Stimulated activated CD8-positive, alpha-beta memory T cell treated with anti-CD3 and anti-CD28 coated beads, Interleukin-2, amount 100 ng/mL, for 1 hour (primary cell): ENCODE measurements at places on chromosomes 3 and 15.

DNA sequence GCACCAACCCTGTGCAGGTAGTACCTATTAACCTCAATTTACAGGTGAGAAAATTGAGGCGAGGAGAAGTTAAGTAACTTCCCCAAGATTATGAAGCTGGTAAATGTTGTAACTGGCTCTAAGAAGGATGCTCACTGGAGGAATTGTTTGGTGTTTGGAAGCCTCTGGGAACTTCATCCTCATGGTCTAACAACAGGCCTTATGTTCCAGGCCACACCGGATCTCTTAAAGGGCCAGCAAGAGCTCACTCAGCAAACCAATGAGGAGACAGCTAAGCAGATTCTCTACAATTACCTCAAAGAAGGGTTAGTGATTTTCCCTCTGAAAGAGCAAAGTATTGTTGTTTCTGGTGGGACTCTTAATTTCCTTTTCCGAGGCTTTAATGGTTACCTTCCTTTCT is 63.9 kb downstream of the CGNL1 start:
- no peak for DNase-seq

- DNase-seq, result no peak
Observed at GRCh38 chr3:139465636-139466035, 10.7 kb downstream of the RBP2 start.

GRCh38 chr15:43219929-43220928 is 589 bp downstream of the EPB42 start:
- no peak for DNase-seq

GRCh38 chr3:149765762-149766334 is 13.6 kb upstream of the COMMD2 start:
- DNase-seq, result no peak

GRCh38 chr15:92714077-92714476 is 58.5 kb upstream of the FAM174B start:
- DNase-seq, result no peak

GRCh38 chr3:126985132-126985985 is 2.4 kb downstream of the PLXNA1 start:
- no peak for DNase-seq

- no peak for DNase-seq
Observed at GRCh38 chr3:53996141-53996874, 104.6 kb upstream of the SELENOK start.

GRCh38 chr3:55782807-55783206 is 295.7 kb upstream of the WNT5A start:
- DNase-seq, result no peak

GRCh38 chr3:73203101-73203500 is 141.6 kb downstream of the EBLN2 start:
- DNase-seq, result no peak

DNA sequence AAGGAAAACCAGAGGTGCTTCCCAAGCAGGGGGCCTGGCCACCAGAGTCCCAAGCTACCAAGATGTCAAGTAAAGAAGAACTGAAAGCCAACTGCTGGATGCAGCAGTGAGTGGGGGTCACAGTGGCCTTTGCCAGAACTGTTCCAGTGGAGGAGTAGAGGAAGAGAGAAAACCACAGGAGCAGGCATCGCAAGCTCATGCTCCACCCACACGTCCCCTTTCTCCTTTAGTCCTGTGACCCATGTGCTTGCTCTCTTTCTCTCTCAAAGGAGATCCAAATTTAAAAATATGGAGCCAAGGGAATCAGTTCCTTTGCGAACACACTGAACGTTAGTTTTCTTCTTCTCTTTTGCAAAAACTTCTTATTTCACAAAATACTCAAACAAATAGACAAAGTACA is 12.4 kb upstream of the ABHD2 start:
- DNase-seq, result no peak

DNA sequence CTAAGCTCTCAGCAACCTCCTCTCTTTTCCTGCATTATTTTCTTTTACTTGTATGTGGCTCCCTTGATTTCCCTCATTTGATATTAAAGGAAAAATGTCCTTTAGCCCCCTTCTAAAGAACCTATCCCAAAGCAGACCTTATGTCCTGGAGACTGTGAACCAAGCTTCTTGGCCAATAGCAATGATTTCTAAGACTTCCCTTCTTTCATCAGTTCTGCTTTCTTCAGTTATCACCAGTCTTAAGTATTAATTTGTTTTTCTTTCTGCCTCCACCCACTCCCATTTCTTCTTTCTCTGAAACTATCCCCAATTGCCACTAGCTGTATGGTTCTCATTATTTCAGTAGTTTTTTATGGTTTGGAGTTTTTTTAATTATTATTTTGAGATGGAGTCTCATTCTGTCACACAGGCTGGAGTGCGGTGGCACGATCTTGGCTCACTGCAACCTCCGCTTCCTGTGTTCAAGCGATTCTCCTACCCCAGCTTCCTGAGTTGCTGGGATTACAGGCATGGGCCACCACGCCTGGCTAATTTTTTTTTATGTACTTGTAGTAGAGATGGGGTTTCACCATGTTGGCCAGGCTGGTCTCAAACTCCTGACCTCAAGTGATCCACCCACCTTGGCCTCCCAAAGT is 12.1 kb downstream of the TMOD3 start:
- DNase-seq, result no peak

DNA sequence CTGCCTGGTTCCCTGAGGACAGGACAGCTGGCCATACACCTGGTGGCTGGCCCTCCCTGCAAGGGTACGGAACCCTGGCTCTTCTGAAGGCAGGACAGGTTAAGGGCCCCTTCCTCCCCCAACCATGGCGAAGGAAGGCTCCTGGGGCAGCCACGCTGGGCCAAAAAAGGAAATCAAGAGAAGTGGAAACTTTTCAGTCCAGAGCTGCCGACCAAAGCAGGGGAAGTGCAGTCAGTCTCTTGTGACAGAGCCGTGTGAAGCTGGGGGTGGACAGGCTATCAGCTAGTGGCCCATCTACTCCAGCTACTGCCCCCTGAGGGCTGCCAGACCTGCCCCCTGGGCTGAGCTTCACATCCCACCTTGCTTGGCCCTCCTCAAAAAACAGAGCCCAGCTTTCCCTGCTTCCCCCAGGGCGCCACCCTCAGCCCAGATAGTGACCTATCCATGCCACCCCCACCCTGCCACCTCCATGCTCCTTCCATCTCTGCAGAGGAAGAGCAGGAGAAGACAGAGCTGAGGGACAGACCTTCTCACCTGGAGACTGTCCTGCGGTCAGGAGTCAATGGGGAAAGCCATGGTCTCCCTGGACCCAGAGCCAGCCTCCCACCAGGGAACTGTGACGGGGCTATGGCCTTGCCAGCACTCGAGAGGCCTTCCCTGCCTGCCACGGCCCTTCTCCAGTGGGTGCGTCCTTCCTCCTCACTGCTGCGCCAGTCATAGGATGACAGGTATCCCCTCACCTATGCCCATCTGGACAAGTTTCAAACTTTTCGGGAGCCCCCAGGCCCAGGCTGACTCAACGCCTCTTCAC is 4.6 kb downstream of the SEMA7A start:
- no peak for DNase-seq

DNA sequence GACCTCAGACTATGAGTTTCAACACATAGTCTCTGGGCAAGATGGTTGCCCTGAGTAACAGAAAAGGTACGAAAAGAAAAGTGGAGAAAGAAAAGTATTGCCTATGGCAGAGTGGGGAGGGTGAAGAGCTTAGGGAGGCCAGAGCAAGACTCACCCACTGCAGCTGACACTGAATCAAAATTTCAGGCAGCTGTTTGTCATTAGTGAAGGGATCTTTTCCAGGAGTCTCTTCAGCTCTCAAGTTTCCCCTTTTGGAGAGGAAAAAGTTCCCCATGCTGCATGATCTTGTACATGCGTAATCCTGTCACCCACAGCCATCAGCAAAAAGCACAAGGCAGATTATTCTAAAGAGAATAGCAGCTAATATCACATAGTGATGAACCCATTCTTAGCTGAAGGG is 616.9 kb upstream of the GBE1 start:
- no peak for DNase-seq

DNA sequence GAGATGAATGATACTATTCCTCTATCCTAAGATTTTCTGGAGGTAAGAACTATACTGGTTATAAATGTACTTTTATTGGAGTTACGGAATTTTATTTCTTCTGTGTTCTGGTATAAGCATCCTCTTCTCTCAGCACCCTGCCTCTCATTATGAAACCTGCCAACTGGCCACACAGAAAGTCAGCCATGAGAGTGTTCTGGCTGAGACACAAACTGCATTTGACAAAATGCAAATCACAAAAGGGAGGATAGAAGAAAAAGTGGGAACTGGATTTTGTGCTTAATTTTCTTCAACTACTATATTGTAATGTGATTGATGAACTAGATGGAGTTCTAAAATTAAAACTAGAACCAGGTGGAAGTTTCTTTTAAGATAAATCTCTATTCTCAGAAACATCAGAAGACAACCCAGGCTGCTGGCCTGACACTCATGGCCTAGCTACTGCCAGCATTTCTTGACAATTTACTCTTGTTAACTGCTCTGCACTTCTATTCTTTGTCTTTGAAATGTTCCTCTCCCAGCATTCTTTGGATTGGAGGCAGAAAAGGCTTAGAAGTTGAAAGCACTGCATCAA is 143.1 kb downstream of the WDR76 start:
- DNase-seq, result no peak

- no peak for DNase-seq
Observed at GRCh38 chr3:181721046-181721875, 9.5 kb downstream of the SOX2 start.

GRCh38 chr15:56805466-56806147 is 72.3 kb upstream of the ZNF280D start:
- DNase-seq, result no peak

GRCh38 chr15:70516408-70517193 is 246.8 kb downstream of the UACA start:
- DNase-seq, result no peak

GRCh38 chr3:107675233-107675900 is 152.6 kb downstream of the BBX start:
- no peak for DNase-seq

- DNase-seq, result no peak
Observed at GRCh38 chr15:73946046-73946721, 19.9 kb downstream of the LOXL1 start.

DNA sequence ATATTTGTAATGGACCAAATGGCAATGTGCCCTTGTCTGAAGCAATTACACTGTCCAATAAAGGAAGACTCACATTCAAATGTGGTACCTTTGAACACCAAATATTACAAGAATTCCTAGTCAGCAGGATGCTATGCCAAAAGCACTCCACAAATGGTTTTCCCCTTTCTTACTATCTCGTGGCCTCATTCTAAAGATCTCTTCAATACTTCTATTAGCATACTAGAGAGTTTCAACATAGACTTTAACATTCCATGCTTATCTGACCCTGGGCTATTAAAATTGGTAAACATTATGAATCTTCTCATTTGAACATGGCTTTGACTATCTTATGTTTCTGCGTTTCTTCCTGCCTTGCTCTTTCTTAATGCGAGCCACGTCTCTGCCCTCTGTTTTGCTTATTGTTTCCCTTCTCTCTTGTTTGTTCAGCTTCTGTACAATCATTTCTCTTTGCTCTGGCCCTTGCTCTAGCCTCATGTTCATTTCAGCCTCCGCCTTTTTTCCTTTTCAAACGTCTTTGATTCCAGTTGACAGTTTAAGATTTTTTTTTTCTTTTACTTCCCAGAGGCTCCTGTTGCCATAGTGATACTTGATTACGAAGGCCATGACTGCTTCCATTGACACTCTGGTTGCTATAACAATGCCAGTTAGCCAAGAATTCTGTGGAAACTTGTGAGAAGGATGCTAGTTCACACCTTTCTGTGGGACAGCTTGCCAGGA is 49.5 kb upstream of the SLC9A9 start:
- DNase-seq, result no peak

DNA sequence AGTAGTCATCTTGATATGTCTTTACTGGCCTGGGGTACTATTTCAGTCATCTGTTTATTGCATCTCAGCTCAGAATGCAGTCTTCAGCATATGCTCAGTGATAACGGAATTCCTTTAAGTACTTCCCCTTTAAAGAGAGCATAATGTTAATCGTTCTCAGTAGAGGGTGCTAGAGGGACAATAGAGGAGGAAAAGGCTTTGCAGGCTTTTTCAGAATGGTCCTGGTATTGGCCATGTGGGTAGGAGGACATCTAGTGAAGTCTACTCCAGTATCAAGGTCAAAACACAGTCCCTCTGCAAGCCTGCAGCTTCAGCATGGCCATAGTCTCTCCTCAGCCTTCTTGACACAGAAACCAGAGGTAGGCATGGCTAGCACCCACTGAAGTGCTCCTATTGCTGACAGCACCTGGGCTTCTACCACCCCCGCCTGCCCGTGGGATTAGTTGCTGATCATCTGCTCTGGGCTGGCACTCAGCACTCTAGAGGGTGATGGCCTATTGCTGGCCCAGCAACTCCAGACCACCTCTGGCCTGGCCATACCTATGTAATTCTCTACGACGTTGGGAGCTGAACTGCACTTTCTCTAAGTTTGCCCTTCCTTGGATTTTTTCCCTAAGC is 65.4 kb downstream of the KCNH8 start:
- DNase-seq, result no peak

GRCh38 chr15:74297887-74298286 is 61.8 kb downstream of the CCDC33 start:
- DNase-seq, result no peak

- DNase-seq, result no peak
Observed at GRCh38 chr3:99875581-99875928, 57.9 kb downstream of the CMSS1 start.

DNA sequence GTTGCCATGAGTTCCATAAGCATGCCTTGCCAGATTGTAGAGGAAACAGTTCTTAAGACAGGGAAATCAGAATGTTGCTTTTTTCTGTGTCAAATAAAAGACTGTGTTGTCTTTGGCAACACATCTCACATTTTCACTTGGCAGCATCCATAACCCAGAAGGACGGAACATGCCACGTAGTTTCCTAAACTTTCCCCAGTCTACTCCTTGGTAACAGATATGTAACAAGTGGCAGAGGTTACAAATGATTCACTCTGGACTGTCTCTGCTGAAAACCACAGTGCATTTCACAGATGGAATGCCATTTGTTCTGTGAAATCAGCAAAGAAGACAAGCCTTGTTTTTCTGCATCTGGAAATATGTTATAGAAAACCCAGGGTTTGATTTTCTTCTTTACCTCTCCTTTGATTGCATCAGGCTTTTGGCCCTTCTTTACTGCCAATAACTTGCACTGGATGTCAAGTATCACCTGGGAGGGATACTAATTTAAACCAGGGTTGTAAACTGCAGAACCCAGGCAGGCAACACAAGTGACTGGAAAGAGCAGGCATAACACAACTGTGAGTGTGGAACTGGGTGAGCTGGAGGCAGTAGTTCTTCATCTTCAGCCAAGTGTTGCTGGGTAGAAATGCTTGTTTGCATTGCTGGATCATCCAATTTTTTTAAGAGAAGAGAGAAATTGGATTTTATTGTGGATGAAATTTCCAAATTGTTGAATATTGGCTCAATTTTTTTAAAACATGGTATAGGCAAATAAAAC is 124.4 kb upstream of the FOXB1 start:
- no peak for DNase-seq

- DNase-seq, result no peak
Observed at GRCh38 chr3:15685927-15686326, 84.4 kb downstream of the BTD start.

GRCh38 chr3:126337980-126338651 is 19.1 kb downstream of the KLF15 start:
- no peak for DNase-seq

DNA sequence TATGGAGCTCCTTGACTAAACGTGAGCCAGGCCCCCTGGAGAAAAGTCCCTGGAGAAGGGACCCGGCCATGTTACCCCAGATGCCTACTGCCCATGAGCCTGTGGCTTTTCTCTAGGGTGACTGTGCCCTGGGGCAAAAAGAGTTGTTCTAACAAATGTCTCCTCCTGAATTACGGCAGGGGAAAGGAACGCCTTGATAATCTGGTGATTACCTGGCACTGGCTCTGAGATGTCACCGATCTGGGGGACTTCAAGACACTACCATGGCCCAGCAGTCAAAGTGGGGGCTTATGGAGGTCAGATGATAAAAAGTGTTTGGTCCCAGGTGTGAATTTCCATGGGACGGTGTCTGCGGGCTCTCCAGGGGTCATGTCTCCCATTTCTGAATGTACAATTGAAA is 140.7 kb downstream of the KLF13 start:
- no peak for DNase-seq
